ENCODE measurements at places on chromosomes 3 and 15.
A peak's percentile ranks its signal among the peaks of the same experiment; 100 is the strongest.

DNA sequence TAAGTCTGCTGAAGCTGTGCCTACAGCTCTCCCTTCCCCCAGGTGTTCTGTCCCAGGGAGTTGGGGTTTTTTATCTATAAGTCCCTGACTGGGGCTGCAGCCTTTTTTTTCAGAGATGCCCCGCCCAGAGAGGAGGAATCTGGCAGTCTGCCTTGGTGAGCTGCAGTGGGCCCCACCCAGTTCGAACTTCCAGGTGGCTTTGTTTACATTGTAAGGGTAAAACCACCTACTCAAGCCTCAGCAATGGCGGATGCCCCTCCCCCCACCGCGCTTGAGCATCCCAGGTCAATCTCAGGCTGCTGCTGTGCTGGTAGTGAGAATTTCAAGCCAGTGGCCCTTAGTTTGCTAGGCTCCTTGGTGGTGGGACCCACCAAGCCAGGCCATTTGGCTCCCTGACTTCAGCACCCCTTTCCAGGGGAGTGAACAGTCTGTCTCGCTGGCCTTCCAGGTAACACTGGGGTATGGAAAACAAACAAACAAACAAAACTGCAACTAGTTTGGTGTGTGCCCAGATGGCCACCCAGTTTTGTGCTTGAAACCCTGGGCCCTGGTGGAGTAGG is 189.4 kb downstream of the MFSD1 start:
- H3K27me3 ChIP-seq, result no peaks in the 10 kb centered on the region
- H3K4me3 ChIP-seq, result no peak overlapping the region
- no peaks in the 10 kb centered on the region for H3K4me1 ChIP-seq
- H3K27ac ChIP-seq, result no peak overlapping the region
- DNase-seq, result no peak

- peak overlapping the region; percentile 94 for H3K27ac ChIP-seq
- H3K27me3 ChIP-seq, result no peaks in the 10 kb centered on the region
- peaks cover 89% of the 10 kb centered on the region for H3K36me3 ChIP-seq
- H3K4me1 ChIP-seq, result peaks cover 91% of the 10 kb centered on the region
- no peak for DNase-seq
- peak overlapping the region; percentile 99 for H3K4me3 ChIP-seq
These were observed 19.9 kb downstream of the KLF13 start for GRCh38 chr15:31346367-31347066.

- H3K4me1 ChIP-seq, result no peaks in the 10 kb centered on the region
- DNase-seq, result no peak
- no peak overlapping the region for H3K4me3 ChIP-seq
These were observed 204.1 kb upstream of the ZBTB20 start for GRCh38 chr3:115351193-115351592.

GRCh38 chr3:16849229-16849628 is 35.5 kb upstream of the PLCL2 start:
- no peaks in the 10 kb centered on the region for H3K36me3 ChIP-seq
- DNase-seq, result peak; percentile 68
- peaks cover 45% of the 10 kb centered on the region for H3K4me1 ChIP-seq
- H3K27ac ChIP-seq, result peak overlapping the region; percentile 92
- H3K27me3 ChIP-seq, result no peaks in the 10 kb centered on the region

GRCh38 chr3:71060536-71060935 is 523.0 kb downstream of the FOXP1 start:
- H3K27me3 ChIP-seq, result no peaks in the 10 kb centered on the region
- no peak overlapping the region for H3K4me3 ChIP-seq
- no peak for DNase-seq

DNA sequence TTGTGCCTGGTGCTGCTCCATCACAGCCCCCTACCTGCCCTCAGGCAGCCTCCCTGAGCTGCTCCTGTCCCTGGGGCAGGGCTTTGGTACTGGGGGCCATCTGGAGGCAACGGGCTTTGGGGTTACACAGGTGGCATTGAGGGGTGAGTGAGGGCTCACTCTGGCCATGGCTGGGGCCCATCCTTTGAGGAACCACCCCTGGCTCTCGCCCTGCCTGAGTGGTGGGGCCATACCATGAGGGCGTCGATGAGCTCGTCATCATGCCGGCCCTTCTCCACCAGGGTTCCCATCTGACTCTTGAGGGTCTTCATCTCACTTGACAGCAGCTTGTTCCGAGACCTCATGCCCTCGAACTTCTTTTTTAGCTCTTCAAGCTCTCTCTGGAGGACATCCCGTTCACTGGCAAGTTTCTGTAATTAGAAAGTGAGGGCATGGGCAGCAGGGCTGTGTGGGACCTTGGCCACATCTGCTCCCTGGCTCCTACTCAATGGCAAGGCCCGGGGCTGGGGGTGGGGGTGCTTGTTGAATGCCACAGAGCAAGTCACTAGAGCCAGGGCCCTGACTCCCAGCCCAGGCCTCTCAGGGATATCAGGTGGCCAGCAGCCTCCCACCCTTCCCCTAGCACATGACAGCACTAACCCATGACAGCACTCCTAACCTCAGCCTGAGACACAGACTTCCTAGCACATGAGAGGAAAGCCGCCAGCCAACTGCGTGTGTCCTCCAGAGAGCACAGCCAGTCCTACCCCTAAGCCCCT is 33.5 kb downstream of the CCDC13 start:
- H3K4me1 ChIP-seq, result no peaks in the 10 kb centered on the region
- no peak overlapping the region for H3K27ac ChIP-seq
- H3K4me3 ChIP-seq, result no peak overlapping the region
- peaks cover 4% of the 10 kb centered on the region for H3K36me3 ChIP-seq
- no peaks in the 10 kb centered on the region for H3K27me3 ChIP-seq

- H3K27me3 ChIP-seq, result peaks cover 84% of the 10 kb centered on the region
- peak; percentile 16 for DNase-seq
- H3K27ac ChIP-seq, result no peak overlapping the region
These were observed 89.5 kb upstream of the ATP2B2 start for GRCh38 chr3:10594915-10595314.

DNA sequence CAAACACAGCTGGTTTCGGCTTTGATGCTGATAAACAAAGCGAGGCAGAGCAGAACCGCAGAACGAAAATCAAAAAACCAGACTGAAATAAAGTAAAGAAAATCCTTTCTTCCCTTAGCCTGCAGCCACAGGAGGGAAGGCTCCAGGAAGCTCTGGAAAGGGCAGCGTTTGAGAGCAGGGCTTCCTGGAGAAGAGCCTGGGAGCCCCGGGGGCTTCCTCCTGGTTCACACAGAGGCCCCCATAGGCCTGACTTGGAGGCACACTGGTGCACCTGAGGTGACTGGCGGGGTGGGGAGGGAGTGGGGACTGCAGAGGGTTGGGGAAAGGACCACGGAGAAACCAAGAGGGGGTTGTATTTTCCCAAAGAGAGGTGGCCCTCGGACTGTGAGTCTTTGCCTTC is 98.8 kb upstream of the WNT5A start:
- H3K27ac ChIP-seq, result no peak overlapping the region
- no peaks in the 10 kb centered on the region for H3K4me1 ChIP-seq
- no peaks in the 10 kb centered on the region for H3K27me3 ChIP-seq
- no peak overlapping the region for H3K4me3 ChIP-seq

- peaks cover 24% of the 10 kb centered on the region for H3K4me1 ChIP-seq
- H3K27me3 ChIP-seq, result no peaks in the 10 kb centered on the region
- peak overlapping the region; percentile 96 for H3K27ac ChIP-seq
- peaks cover 8% of the 10 kb centered on the region for H3K36me3 ChIP-seq
These were observed 423 bp upstream of the HACD3 start for GRCh38 chr15:65529762-65530317.

DNA sequence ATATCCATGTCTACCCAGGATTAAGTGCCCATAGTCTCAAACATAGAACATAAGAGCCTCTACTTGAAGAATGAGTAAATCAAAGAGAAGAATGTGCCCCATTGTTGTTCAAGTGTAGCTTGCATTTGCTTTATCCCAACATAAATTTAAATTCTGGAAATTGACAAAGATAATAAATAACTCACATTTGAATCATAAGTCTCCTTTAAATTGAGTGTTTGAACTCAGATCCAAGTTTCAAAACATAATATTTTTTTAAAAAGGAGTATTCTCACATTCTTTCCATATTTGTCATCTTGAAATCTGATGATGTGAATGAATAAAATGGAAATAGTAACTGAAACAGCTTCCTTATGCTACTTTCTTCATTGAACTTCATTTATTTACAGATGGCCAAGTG is 135.2 kb downstream of the MECOM start:
- H3K4me1 ChIP-seq, result no peaks in the 10 kb centered on the region
- no peak overlapping the region for H3K4me3 ChIP-seq
- no peaks in the 10 kb centered on the region for H3K27me3 ChIP-seq

DNA sequence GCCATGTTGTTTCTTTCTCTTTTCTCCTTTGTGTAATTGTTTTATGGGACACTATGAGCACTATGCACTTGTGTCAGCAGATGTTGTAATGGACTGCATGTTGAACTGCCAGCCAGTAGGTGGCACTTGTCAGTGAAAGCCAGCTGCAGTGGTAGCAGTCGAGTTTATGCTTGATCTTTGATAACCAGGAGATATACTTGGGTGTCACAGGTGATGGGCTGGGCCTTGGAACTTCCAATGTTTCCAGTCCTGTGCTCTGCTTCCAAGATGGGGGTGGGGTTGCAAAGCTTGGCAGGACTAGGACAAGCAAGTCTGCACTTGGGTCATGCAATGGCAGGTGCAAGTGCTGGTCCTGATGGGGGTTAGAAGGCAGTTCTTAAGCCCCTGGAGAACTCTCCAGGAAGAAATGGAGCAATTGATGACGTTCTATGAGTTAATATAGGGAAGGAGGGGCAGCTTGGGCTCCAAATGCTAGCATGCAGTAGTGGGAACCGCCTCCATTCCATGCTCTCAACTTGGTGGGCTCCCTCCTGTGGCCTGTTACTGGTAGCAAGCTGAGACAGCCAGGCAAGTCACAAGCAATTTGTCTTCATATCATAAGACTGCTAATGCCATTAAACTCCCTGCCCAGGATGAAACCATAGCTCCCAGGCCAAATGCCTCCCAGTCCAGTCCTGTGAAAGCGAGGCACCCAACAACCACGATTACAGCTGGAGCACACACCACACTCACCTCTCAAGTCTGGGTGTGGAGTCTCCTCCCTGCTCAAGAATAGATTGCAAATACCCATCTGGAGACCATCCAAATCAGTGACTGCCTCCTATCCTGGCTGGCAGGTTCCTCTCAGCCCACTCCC is 287.2 kb downstream of the CGGBP1 start:
- no peak overlapping the region for H3K4me3 ChIP-seq
- H3K27me3 ChIP-seq, result peaks cover 36% of the 10 kb centered on the region
- H3K4me1 ChIP-seq, result no peaks in the 10 kb centered on the region
- H3K27ac ChIP-seq, result no peak overlapping the region

DNA sequence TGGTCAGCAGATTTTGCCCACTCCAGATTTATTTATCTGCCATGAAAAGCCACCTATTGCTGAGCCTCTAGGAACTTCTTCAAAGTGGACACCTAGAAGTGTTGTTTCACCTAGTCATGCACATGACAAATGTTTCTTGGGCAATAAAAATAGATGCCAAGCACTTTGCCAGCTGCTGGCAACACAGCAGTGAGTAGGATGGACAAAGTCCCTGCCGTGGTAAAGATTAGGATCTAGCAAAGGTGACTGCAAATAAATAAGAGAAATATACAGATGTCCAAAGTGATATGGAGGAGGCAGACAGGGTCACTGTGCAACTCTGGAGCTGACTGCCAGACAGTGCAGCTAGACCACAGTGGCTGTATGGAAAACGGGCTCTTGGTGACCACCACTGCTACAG is 137.9 kb downstream of the SUCLG2 start:
- no peaks in the 10 kb centered on the region for H3K27me3 ChIP-seq
- no peaks in the 10 kb centered on the region for H3K4me1 ChIP-seq
- H3K4me3 ChIP-seq, result no peak overlapping the region
- peaks cover 30% of the 10 kb centered on the region for H3K36me3 ChIP-seq
- H3K27ac ChIP-seq, result no peak overlapping the region

- no peak for DNase-seq
- no peak overlapping the region for H3K27ac ChIP-seq
- H3K4me3 ChIP-seq, result no peak overlapping the region
- H3K36me3 ChIP-seq, result no peaks in the 10 kb centered on the region
- no peaks in the 10 kb centered on the region for H3K4me1 ChIP-seq
These were observed 513.4 kb downstream of the ZNF385D start for GRCh38 chr3:21237638-21238037.

DNA sequence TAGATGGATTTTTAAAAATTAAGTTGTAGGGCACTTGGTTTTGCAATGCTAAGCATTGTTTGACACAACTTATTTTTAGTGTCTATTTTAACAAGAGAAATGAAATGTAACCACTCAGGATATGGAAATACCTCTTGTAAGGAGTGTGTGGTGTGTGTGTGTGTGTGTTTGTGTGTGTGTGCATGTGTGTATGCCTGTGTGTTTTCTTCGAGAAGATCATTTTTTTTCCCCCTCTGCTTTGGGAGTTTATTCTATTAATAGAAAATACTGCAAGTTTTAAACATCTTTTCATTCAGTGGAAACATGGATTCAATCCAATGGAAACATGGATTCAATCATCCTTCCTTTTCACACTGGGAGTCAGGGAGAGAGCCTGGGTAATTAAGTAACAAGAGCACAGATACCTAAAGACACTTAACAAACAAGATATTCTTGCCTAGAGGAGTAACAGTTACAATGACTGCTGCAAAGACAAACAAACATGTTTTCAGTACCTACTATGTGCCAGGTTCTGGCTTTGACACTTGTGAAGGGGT is 567.2 kb upstream of the TBL1XR1 start:
- no peak overlapping the region for H3K27ac ChIP-seq
- no peaks in the 10 kb centered on the region for H3K27me3 ChIP-seq
- no peak overlapping the region for H3K4me3 ChIP-seq
- no peak for DNase-seq

GRCh38 chr3:99865321-99865720 is 47.7 kb downstream of the CMSS1 start:
- DNase-seq, result no peak
- no peaks in the 10 kb centered on the region for H3K27me3 ChIP-seq
- H3K4me3 ChIP-seq, result no peak overlapping the region
- peaks cover 14% of the 10 kb centered on the region for H3K4me1 ChIP-seq
- H3K27ac ChIP-seq, result no peak overlapping the region

- H3K27me3 ChIP-seq, result no peaks in the 10 kb centered on the region
- DNase-seq, result no peak
- no peak overlapping the region for H3K27ac ChIP-seq
These were observed 76.5 kb downstream of the CD200R1L start for GRCh38 chr3:112770032-112770626.

GRCh38 chr15:70097063-70097320 is 725 bp downstream of the TLE3 start:
- peaks cover 53% of the 10 kb centered on the region for H3K36me3 ChIP-seq
- H3K4me1 ChIP-seq, result peaks cover 63% of the 10 kb centered on the region
- DNase-seq, result no peak
- H3K27me3 ChIP-seq, result no peaks in the 10 kb centered on the region
- peak overlapping the region; percentile 99 for H3K27ac ChIP-seq
- peak overlapping the region; percentile 99 for H3K4me3 ChIP-seq

- no peaks in the 10 kb centered on the region for H3K36me3 ChIP-seq
- H3K27ac ChIP-seq, result no peak overlapping the region
- peaks cover 7% of the 10 kb centered on the region for H3K27me3 ChIP-seq
- no peak for DNase-seq
- peaks cover 5% of the 10 kb centered on the region for H3K4me1 ChIP-seq
These were observed 18.6 kb upstream of the SYNM start for GRCh38 chr15:99086327-99086667.

GRCh38 chr3:123586131-123586530 is 1.3 kb upstream of the HACD2 start:
- no peak for DNase-seq
- H3K4me3 ChIP-seq, result no peak overlapping the region
- H3K27ac ChIP-seq, result no peak overlapping the region
- H3K4me1 ChIP-seq, result peaks cover 25% of the 10 kb centered on the region
- H3K27me3 ChIP-seq, result no peaks in the 10 kb centered on the region
- peaks cover 1% of the 10 kb centered on the region for H3K36me3 ChIP-seq

Data from effector memory CD8-positive, alpha-beta T cell (primary cell).